ENCODE measurements at places on chromosomes 7 and 10. TPM values are rescaled to one million over a fixed set of nuclear protein-coding genes. Genes with fewer than 3 reads are reported as not detected.

GRCh38 chr7:59079-60016 is 133.0 kb upstream of the FAM20C start:
- no peaks in the 10 kb centered on the region for H3K27me3 ChIP-seq
- H3K36me3 ChIP-seq, result no peaks in the 10 kb centered on the region
- H3K27ac ChIP-seq, result no peak overlapping the region
- no peak for DNase-seq

FFAR4 gene
- not detected for total RNA-seq

DNA sequence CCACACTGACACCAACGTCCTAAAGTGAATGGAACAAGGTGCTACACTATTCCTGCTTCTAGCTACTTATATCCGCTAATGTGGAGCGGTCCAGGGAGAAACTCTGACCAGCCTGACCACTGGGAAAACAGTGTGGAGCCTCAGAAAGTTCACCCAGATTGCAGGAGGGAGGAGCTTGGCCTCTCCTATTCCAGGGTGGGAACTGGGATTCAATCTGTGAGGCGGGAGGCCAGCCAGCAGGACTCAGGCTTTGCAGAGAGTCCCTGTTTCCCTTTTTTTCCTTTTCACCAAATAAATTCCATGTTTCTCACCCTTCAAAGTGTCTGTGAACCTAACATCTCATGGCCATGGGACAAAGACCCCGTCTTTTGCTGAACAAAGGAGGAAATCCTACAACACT is 86.4 kb upstream of the SEMA3C start:
- H3K27ac ChIP-seq, result no peak overlapping the region
- peaks cover 7% of the 10 kb centered on the region for H3K36me3 ChIP-seq

SPDYE8 gene
- total RNA-seq, result not detected

Measured in neural crest cell (in vitro differentiated cells).